ENCODE measurements at places on chromosomes 5 and 9. TPM values are rescaled to one million over a fixed set of nuclear protein-coding genes. Genes with fewer than 3 reads are reported as not detected.

The HTR4 gene
- total RNA-seq = 3.9 TPM

The SRA1 gene
- total RNA-seq = 34.3 TPM

The KCNV2 gene
- total RNA-seq = not detected

The GLE1 gene
- total RNA-seq = 21.7 TPM

The LHFPL2 gene
- 72.6 TPM for total RNA-seq

The CNTNAP3 gene
- 31.8 TPM for total RNA-seq

The SURF4 gene
- 154 TPM for total RNA-seq

The MEF2C gene
- total RNA-seq = 94.0 TPM

- H3K4me1 ChIP-seq = peaks cover 31% of the 10 kb centered on the region
- no peaks in the 10 kb centered on the region for H3K27me3 ChIP-seq
- H3K36me3 ChIP-seq = no peaks in the 10 kb centered on the region
- H3K4me3 ChIP-seq = peak overlapping the region; percentile 80
- DNase-seq = no peak
- H3K27ac ChIP-seq = peak overlapping the region; percentile 90
Measured at GRCh38 chr5:139562847-139563246, 1.7 kb downstream of the UBE2D2 start.

DNA sequence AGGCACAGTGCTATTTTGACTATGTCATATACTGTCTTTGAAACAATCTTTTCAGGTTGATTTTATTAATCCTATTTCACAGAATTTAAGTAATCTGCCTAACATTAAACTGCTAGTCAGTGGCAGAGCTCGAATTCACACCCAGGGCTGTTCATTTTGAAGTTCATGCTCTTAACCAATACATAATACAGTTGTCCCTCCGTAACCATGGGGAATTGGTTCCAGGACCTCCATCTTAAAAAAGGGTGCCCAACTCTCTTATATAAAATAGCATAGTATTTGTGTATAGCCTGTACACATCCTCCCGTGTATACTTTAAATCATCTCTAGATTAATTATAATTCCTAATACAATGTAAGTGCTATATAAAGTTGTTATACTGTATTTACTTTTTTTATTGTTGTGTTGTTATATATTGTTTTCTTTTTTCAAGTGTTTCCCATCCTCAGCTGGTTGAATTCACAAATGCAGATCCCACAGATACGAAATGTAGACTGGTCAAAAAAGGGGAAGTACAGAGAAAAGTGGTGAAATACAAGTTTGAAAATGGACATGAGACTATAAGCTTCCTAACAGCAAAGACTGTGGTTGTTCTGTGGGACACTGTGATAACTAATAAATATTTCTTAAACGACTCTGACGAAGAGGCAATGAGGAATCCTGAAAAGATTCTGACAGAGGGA, 18.3 kb downstream of the RFX3 start:
- DNase-seq = no peak
- no peaks in the 10 kb centered on the region for H3K36me3 ChIP-seq
- H3K4me1 ChIP-seq = peaks cover 8% of the 10 kb centered on the region
- H3K4me3 ChIP-seq = peak overlapping the region; percentile 40
- no peak overlapping the region for H3K27ac ChIP-seq

DNA sequence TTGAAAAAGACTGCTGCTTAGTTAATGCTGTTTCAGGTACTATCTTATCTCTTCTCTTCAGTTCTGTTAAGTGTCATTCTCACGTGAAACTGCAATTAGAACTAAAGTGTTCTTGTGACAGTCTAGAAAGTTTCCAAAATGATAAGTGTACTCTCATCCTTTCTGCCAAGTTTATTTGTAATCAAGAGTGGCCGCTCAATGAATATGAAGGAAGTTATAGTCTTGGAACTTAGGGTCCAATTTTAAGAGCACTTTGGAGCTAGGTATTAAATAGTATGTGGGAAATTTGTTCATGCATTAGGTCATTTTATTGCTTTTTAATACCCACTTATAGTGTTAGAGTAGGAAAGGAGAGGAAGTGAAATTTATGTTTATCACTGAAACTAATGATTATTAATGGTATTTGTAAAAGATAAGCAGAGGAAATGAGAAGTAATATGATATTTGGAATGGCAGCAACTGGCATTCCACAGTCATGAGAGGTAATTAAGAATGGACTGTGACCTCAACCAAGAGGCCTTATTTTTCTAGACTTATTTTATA, 20.4 kb downstream of the XRCC4 start:
- H3K27ac ChIP-seq = no peak overlapping the region
- no peaks in the 10 kb centered on the region for H3K36me3 ChIP-seq
- peaks cover 14% of the 10 kb centered on the region for H3K4me1 ChIP-seq
- H3K27me3 ChIP-seq = no peaks in the 10 kb centered on the region

DNA sequence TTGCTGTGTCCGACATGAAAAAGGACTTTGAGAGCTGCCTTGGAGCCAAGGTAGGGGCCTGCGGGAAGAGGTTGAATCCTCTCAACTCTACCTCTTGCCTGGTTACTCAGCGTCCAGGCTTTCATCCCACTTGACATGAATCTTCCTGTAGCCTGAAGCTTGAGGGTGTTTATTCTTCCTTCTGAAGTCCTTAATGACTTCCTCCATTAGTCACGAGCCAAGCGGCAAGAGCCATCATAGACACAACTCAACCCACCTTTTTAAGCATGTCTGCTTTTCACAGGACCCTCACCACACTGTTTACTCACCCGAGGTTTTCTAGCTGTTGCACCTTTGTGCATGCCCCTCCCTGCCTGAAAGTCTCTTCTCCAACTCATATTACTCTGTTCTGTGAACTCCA, 40.2 kb downstream of the ACO1 start:
- no peak for DNase-seq
- no peak overlapping the region for H3K27ac ChIP-seq
- H3K36me3 ChIP-seq = peaks cover 20% of the 10 kb centered on the region
- no peak overlapping the region for H3K4me3 ChIP-seq

GRCh38 chr5:137706841-137707240, 29.0 kb downstream of the KLHL3 start:
- peaks cover 3% of the 10 kb centered on the region for H3K36me3 ChIP-seq
- H3K27me3 ChIP-seq = no peaks in the 10 kb centered on the region
- H3K4me3 ChIP-seq = no peak overlapping the region
- no peak overlapping the region for H3K27ac ChIP-seq

DNA sequence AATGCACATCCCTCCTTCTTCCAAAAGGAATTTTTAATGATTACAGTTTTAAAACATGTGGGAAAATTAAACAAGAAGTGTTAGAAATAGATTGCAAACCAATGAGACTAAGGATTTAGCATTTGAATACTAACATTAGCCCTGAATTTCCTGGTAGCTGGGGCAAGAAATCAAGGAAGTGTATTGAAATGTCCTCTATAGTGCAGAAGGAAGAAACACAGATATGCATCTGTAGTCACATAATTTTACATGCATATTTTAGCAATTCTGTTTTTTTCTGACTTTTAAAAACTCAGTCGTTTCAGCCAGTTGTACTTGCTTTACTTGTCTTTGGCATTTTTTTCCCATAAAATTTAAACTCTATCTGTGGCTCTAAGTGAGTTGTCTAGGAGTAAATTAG, 45.8 kb downstream of the FRMPD1 start:
- no peak overlapping the region for H3K4me3 ChIP-seq
- H3K36me3 ChIP-seq = no peaks in the 10 kb centered on the region
- no peak overlapping the region for H3K27ac ChIP-seq
- H3K4me1 ChIP-seq = no peaks in the 10 kb centered on the region
- no peak for DNase-seq

GRCh38 chr9:32782476-32783167, 718 bp upstream of the TMEM215 start:
- H3K4me1 ChIP-seq = no peaks in the 10 kb centered on the region
- no peak overlapping the region for H3K27ac ChIP-seq
- H3K36me3 ChIP-seq = no peaks in the 10 kb centered on the region
- H3K27me3 ChIP-seq = no peaks in the 10 kb centered on the region

DNA sequence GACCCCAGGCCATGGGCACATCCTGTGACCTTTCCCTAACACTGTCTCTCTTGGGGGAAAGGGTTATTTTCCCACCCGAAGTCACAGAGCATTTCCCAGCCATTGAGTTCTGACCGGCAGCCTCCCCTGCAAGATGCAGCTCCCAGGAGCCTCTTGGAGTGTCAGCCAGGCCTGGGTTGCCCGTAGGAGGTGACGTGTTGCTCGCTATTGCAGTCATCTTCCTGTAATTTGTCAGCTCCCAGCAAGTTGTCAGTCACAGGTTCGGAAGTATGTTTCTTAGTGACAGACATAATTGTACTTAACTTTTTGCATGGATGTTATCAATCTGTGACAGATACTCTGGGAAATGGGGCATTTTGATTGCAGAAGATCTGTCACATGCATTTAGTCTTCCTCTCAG, 74.5 kb downstream of the MVB12B start:
- peaks cover 6% of the 10 kb centered on the region for H3K4me1 ChIP-seq
- H3K27ac ChIP-seq = no peak overlapping the region
- DNase-seq = no peak
- H3K4me3 ChIP-seq = no peak overlapping the region
- H3K36me3 ChIP-seq = no peaks in the 10 kb centered on the region

- H3K27ac ChIP-seq = no peak overlapping the region
- H3K4me1 ChIP-seq = peaks cover 10% of the 10 kb centered on the region
Measured at GRCh38 chr5:1322955-1323802, 21.7 kb downstream of the CLPTM1L start.

DNA sequence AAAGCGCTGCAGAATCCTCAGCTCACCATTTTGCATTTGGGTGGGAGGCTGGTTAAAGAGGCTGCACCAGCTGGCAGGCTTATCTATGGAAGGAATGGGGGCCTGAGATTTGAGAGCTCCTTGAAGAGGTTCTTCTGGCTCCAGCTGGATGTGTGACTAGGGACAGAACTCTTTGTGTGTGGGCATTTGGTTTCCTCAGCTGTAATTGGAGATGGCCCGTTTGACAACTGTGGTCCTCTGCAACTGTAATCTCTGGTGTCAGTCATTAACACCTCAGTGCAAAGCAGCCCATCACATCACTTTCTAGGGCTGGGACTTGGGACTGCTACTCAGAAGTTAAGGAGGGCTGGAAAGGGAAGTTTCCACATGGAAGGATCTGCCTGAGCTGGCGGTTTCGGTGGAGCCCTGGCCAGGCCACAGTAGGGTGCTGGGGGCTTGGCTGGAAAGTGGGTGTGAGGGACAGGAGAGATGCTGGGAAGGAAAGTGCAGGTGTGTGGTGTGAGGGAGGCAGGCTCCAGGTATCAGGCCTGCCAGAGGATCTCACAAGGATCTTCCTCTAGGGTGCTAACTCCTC, 193.8 kb downstream of the GADD45G start:
- peaks cover 30% of the 10 kb centered on the region for H3K4me1 ChIP-seq
- no peak overlapping the region for H3K4me3 ChIP-seq
- H3K27me3 ChIP-seq = no peaks in the 10 kb centered on the region
- DNase-seq = no peak

GRCh38 chr5:163622799-163623198, 117.4 kb downstream of the MAT2B start:
- H3K4me1 ChIP-seq = no peaks in the 10 kb centered on the region
- no peaks in the 10 kb centered on the region for H3K27me3 ChIP-seq
- H3K27ac ChIP-seq = no peak overlapping the region
- no peak for DNase-seq

DNA sequence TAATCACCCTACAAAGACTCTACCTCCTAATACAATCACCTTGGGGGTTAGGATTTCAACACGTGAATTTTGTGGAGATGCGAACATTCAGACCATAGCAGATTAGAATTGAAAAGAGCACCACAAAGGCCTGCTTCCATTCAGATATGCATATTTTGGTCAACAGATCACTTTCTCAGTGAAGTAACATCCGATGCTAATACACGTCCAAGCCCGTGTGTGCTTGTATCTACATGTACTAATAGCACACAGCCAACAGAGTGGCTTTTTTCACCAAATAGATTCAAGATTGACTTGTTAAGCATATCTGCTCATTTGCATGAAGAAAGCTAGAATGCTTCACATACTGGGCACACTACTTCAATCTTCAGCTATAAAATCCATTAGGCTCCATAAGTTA, 35.6 kb upstream of the SSBP2 start:
- peak overlapping the region; percentile 32 for H3K27ac ChIP-seq
- DNase-seq = no peak
- H3K4me3 ChIP-seq = no peak overlapping the region
- peaks cover 43% of the 10 kb centered on the region for H3K4me1 ChIP-seq

- DNase-seq = no peak
- H3K4me3 ChIP-seq = no peak overlapping the region
- H3K27me3 ChIP-seq = no peaks in the 10 kb centered on the region
Measured at GRCh38 chr5:135455876-135456237, 3.7 kb upstream of the TIFAB start.

GRCh38 chr5:144024545-144024944, 145.9 kb downstream of the YIPF5 start:
- H3K27me3 ChIP-seq = no peaks in the 10 kb centered on the region
- no peaks in the 10 kb centered on the region for H3K36me3 ChIP-seq
- no peak overlapping the region for H3K27ac ChIP-seq
- no peak overlapping the region for H3K4me3 ChIP-seq

- H3K27ac ChIP-seq = no peak overlapping the region
- H3K4me3 ChIP-seq = no peak overlapping the region
- H3K4me1 ChIP-seq = no peaks in the 10 kb centered on the region
- no peak for DNase-seq
Measured at GRCh38 chr5:23316060-23316591, 191.3 kb upstream of the PRDM9 start.

- H3K4me1 ChIP-seq = no peaks in the 10 kb centered on the region
- no peak overlapping the region for H3K27ac ChIP-seq
- H3K4me3 ChIP-seq = no peak overlapping the region
- no peaks in the 10 kb centered on the region for H3K27me3 ChIP-seq
Measured at GRCh38 chr9:8600914-8601680, 801.5 kb upstream of the DMAC1 start.

DNA sequence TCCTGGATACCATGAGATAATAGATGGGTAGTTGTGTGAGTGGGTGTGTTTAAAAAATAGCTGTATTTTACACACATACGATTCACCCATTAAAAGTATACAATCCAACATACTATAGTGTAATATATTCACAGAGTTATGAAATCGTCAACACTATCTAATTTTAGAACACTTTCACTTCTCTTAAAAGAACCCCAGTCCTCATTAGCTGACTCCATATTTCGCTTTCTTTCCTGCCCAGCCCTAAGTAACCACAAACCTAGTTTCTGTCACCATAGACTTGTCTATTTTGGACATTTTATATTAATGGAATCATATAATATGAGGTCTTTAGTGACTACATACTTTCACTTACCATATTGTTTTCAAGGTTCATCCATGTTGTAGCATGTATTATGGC, 63.8 kb upstream of the S1PR3 start:
- no peaks in the 10 kb centered on the region for H3K36me3 ChIP-seq
- no peak overlapping the region for H3K27ac ChIP-seq
- H3K27me3 ChIP-seq = no peaks in the 10 kb centered on the region
- H3K4me3 ChIP-seq = no peak overlapping the region
- DNase-seq = no peak

GRCh38 chr5:146340260-146341081, 1.8 kb downstream of the POU4F3 start:
- H3K4me1 ChIP-seq = peaks cover 20% of the 10 kb centered on the region
- H3K36me3 ChIP-seq = no peaks in the 10 kb centered on the region
- H3K27ac ChIP-seq = no peak overlapping the region
- H3K27me3 ChIP-seq = peaks cover 21% of the 10 kb centered on the region
- no peak for DNase-seq
- peak overlapping the region; percentile 57 for H3K4me3 ChIP-seq

GRCh38 chr5:66443462-66444130, 152.6 kb upstream of the MAST4 start:
- no peak overlapping the region for H3K27ac ChIP-seq
- H3K27me3 ChIP-seq = no peaks in the 10 kb centered on the region
- H3K4me3 ChIP-seq = no peak overlapping the region
- no peaks in the 10 kb centered on the region for H3K36me3 ChIP-seq

GRCh38 chr5:51652980-51653379, 269.7 kb downstream of the ISL1 start:
- no peaks in the 10 kb centered on the region for H3K36me3 ChIP-seq
- no peaks in the 10 kb centered on the region for H3K27me3 ChIP-seq

GRCh38 chr9:130666393-130667119, 2.2 kb downstream of the PRDM12 start:
- peaks cover 51% of the 10 kb centered on the region for H3K4me1 ChIP-seq
- no peaks in the 10 kb centered on the region for H3K36me3 ChIP-seq
- no peak overlapping the region for H3K4me3 ChIP-seq
- H3K27me3 ChIP-seq = peaks cover 9% of the 10 kb centered on the region
- no peak for DNase-seq
- H3K27ac ChIP-seq = no peak overlapping the region

All from thoracic aorta (tissue), 2 donors.